ENCODE measurements at places on chromosomes 13 and 19.

DNA sequence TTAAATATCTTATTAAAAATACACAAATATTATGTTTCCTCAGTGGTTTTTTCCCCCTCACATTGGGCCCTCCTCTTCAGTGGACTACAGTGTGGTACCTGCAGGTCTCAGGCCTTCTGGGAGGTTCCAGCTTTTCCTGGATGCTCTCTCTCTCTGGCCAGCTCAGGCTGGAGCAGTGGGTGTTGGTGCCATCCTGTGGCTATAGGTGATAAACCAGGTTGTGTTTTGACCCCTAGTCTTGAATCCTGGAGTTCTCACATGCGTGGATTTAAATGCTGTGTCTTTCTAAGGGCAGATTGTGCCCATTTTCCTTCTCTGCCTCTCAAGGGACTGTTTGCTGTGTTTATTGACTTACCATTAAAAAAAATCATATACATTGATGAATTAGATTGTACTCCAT is 41.2 kb upstream of the ZNF527 start:
- peak; percentile 32 for DNase-seq

GRCh38 chr13:58190577-58190976 is 559.0 kb downstream of the PCDH17 start:
- no peak for DNase-seq

- no peak for DNase-seq
Measured at GRCh38 chr19:27736225-27736624, 1476.7 kb downstream of the UQCRFS1 start.

GRCh38 chr13:50144246-50145160 is 129.3 kb downstream of the KCNRG start:
- no peak for DNase-seq

DNA sequence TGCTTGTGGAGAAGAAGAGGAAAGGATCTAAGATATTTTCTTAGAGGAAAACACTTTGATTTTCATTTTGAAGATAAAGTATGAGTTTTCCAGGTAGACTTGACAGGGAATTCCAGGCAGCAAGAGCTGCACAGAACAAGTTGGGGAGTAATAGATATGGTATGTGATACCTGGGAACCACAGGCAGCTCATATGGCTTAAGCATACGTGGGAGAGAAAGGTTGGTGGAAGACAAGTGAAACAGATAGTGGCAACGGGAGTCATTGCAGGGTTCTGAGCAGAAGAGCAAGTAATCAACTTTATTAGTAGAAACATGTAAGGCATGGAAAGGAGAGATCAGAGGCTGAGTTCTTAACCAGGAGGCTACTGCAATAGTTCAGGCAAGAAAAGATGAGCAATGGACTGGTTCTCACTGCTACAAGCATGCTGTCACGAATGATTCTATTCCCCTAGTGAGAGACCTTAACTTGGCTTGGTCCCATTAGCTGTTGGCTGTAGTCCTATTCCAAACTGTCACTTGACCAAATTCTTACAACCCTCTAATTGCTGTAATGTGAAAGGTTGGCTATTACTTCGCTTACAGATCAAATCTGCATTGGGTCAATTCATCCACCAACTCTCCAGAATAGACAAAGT is 217.9 kb downstream of the VWA8 start:
- no peak for DNase-seq

DNA sequence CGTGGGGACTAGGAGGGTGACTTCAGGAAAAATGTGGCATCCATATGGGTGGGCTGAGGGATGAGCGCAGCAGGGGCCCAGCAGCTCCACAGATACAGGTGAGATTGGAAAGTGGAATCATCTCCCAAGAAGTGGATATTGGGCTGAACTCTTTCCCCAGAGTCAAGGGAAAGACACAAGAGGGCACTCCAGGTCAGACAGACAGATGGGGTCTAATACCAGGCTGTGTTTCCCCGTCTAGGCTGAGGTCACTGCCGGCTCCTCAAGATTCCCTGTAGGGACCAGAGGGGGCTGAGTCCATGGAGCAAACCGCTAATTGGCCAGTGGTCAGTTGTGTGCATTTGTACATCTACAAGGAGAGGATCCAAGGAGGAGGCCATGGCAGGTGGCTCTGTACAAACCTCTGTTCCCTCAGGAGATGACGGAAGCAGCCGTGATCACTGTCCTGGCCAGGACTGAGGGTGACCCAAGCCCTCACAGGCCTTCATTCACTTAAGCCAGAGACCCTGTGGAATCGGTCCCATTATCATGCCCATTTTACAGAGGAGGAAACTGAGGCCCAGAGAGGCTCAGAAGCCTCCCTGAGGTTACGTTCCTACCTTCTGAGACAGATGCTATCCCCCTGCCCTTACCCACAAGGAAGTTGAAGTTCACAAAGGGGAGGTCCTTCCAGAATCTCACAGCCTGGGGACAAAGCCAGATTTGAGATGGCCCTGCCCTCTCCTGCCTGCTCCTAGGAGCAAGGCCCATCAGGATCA is 14.9 kb upstream of the IGLON5 start:
- DNase-seq: peak; percentile 23

DNA sequence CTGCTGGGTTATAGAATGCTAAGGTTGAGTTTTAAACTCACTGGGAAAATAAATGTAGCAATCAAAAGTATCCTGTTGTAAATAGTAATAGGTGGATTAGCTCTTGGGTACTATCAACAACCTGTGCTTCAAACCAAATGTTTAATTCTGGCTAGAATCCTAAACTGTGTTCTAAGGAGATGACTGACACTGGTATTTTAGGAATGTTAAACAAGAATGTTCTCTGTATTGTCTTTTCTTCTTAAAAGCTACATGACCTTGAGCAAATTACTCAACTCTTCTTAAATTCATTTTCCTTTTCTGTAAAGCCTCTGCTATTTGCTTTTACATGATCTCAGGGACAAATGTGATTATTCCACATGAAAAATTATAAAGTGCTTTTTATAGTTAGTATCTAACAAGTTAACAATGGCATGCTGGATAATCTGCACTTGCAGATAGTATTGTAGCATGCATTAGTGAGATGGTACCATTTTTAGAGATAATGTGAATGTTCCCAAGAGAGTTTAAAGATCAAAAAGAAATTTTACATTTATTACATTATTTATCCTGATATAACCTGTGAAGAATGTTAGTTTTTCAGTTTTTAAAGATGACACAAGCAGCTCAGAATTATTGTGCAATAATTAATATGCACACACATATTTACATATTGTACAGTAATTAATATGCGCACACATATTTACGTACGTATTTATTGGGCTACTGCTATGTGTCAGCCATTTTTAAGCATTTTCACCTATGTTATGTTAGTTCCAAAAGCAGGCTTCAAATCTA is 13.6 kb upstream of the EPSTI1 start:
- peak; percentile 50 for DNase-seq

GRCh38 chr19:46232938-46233621 is 3.5 kb downstream of the IGFL1 start:
- DNase-seq: no peak

DNA sequence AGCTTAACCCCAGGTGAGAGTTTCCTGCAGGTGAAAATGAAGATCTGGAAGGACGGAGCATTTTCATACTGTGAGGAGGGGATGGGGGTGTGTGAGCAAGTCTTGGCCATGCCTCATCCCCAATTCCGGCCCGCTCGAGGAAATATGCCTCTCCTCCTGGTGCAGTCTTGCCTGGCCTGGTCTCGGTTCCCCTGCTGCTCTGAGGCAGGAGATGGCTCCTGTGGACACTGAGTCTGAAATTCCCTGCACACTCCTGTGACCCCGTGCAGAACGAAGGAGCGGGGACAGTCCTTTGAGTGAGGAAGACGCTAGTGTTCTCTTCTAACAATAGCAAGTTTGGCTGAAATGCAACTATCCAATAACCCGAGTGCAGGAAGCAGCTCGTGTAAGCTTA is 329 bp upstream of the ZNF439 start:
- DNase-seq: no peak

GRCh38 chr19:37988758-37989635 is 82.0 kb downstream of the SIPA1L3 start:
- no peak for DNase-seq

GRCh38 chr19:7772752-7773291 is 9.8 kb downstream of the CLEC4M start:
- DNase-seq: no peak

DNA sequence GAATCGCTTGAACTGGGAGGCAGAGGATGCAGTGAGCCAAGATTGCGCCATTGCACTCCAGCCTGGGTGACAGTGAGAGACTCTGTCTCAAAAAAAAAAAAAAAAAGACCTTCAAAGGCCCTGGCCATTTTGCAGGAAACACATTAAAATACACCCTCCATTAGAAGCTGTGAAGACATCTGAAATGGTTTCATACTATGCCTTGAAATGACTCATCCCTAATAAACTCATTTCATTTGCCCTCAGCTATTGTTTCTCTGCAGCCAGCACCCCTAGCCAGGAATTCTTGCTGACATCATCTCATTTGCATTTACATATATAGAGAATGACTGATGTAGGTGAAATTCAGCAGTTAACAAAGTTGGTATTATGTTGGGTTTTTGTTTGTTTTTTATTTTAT is 8.7 kb downstream of the EML2 start:
- DNase-seq: no peak

GRCh38 chr13:75372517-75372916 is 109.5 kb downstream of the TBC1D4 start:
- DNase-seq: peak; percentile 44

DNA sequence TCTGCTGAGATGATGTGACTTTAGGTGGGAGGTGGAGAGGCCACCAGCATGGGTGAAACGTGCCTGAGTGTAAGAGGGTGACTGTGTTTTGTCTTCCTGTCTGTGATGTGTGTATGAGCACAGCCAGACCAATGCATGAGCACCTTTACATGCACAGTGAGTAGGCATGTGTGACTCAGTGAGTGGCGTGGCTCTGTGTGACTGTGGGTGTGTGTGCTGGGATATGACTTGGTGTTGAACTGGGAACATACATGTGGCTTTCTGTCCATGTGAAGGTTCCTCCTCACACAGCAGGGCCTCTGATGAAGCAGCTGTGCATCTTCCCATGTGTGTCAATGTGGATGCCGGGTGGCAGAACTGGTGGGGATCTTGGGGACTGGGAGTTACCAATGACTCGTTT is 19.9 kb upstream of the LGALS13 start:
- DNase-seq: no peak

GRCh38 chr19:4337906-4338440 is 654 bp downstream of the STAP2 start:
- DNase-seq: peak; percentile 76

- DNase-seq: no peak
Measured at GRCh38 chr13:30848332-30849027, 57.6 kb upstream of the MEDAG start.

DNA sequence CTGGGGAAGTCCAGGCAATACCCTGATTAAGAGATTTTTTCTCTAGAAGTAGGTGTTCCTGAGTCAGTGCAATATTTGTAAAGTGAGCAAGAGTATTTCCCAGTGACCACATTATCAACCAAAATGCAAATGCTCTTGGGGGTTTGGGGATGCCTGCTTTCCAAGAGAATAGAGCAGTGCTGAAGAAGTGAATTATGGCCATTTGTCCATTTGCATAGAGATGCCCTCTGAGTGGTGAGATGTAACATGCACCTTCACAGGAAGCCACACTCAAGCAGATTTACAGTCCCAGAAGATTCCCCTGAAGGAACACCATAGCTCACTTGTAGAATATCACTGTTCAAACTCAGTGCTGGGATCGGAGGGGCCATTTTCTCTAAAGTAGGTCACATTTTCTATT is 71.8 kb downstream of the TNFSF11 start:
- DNase-seq: no peak

DNA sequence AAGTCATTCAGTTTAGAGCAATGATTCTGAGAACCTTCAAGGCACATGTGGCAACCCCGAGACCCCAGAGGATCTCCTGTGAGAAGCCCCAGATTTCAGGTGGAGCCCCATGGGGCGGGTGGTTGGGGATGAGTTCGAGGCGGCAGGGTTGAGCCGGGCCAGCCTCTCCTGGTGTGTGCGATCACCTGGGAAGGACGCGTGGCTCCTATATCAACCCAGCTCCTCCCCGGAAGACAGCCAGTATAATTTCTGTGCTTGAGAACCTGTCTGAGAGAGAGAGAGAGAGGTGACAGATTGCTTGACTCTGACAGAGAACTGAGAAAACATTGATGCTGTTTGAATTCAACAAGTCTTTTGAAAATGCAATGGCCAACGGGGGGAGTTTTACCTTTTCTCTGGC is 89.0 kb downstream of the TEX29 start:
- DNase-seq: no peak

DNA sequence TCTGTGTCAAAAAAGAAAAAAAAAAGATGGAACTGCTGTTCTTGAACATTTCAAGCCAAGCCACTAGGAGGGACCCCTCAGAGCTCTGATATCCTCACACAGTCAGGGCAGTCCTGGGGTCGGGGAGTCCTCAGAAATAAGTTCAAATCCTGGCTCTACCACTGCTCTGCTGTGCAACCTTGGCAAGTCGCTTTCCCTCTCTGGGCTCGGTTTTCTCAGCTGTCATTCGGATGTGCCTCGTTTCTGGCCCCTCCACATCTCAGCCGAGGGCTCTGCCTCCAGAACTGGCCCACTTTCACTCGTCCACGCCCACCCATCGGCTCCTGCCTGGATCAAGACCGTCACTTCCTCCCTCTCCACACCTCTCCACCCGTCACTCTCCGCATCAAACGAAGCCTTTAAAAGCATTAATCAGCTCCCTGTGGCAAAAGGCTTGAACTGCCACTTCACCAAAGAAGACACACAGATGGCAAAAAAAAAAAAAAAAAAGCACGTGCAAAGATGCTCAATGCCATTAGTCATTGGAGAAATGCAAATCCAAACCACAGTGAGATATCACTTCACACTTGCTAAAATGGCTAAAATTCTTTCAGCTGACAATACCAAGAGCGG is 7.4 kb upstream of the ZNRF4 start:
- DNase-seq: no peak

GRCh38 chr19:35432911-35433310 is 15.1 kb upstream of the FFAR2 start:
- DNase-seq: no peak

- DNase-seq: no peak
Measured at GRCh38 chr19:38734426-38735256, 9.6 kb downstream of the CAPN12 start.

DNA sequence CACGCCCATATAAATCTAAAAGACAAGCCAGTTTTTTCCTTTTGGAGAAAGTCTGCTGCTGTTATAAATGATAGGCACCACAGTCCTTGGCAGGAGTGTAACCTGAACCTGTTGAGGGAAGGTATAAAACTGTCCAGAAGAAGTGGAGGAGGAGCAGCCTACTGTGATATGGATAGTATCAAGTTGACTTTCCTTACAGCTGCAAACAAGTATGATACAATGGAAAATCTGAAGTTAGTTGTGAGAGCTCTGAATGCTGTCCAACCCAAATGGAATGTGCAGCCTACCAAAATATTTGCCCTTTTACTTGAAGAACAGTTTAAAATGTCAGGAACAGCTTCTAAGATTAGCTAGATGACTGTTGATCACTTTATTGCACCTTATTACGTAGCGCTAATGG is 399.6 kb downstream of the FGF14 start:
- no peak for DNase-seq

Data from HepG2 (cell line).